Naive thymus-derived CD4-positive, alpha-beta T cell (primary cell): ENCODE measurements at places on chromosomes 11 and 22. TPM values are rescaled to one million over a fixed set of nuclear protein-coding genes. Genes with fewer than 3 reads are reported as not detected.

Gene TMEM191B
- total RNA-seq, result 4.2 TPM

Gene PGA4
- not detected for total RNA-seq

DNA sequence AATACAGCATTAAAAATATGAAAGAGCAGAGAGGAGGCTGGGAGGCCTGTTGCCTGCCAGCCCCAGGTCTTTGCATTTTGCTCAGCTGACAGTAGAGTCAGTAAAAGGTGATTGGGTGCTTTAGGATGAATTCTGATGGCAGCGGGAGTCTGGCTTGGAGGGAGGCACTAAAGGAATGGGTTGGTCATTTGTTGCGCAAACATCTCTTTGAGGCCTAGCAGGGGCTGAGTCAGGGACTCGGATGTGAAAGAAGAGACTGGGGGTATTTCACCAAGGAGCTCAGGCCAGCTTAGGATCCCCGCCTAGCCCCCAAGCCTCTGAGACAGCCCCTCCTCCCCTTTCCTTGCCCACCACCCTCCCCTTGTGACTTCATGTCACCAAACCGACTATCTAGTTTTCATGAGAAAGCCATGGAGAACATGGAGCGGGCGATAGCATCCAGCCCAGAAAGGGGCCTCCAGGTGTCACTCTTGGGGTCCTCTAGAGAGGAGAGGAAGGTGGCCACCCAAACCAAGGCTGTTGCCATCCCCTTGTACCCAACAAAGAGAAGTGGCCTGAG, 9.7 kb downstream of the DGKZ start:
- DNase-seq, result no peak

DNA sequence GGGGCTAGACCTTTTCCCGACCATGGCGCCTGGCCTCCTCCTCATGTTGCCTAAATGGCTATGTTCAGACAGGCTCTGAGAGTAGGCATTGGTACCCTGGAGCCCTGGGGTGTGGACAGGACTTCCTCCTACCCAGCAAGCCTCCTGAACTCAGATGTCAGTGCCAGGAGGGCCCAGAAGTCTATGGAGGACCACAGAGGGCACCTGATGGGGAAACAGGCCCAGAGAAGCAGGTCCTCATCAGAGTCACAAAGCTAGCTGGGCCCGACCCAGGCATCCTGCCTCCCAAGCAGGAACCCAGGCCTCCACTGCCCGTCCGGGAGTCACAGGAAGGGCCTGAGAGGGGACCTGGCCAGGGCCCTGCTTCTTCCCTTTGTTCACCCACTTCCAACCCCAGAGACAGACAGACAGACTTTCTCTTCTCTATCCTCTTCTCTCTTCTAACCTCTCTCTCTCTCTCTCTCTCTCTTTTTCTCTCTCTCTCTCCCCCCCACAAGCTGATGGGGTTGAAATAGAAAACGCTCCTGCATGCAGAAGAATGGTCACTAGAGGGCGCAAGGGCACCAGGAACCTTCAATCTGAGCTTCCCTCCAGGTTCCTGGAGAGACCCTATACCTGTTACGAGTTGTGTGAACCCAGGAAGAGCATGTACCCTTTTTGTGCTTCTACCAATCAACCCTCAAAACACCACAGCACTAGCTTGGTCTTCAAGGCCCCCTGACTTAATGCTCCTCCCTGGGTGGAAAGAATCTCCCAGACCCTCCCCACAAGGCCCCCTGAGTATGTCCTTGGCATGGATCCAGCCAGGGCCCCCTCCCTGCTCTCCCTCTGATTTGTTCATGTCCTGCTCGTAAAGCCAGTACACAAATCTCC, 27.1 kb downstream of the ARAP1 start:
- DNase-seq, result peak; percentile 76

GRCh38 chr11:65911682-65912568, 6.9 kb downstream of the C11orf68 start:
- DNase-seq, result no peak

Gene APOA5
- not detected in 2 replicates for total RNA-seq
